SW 1271 (cell line): ENCODE measurements at places on chromosomes 16 and 17.

DNA sequence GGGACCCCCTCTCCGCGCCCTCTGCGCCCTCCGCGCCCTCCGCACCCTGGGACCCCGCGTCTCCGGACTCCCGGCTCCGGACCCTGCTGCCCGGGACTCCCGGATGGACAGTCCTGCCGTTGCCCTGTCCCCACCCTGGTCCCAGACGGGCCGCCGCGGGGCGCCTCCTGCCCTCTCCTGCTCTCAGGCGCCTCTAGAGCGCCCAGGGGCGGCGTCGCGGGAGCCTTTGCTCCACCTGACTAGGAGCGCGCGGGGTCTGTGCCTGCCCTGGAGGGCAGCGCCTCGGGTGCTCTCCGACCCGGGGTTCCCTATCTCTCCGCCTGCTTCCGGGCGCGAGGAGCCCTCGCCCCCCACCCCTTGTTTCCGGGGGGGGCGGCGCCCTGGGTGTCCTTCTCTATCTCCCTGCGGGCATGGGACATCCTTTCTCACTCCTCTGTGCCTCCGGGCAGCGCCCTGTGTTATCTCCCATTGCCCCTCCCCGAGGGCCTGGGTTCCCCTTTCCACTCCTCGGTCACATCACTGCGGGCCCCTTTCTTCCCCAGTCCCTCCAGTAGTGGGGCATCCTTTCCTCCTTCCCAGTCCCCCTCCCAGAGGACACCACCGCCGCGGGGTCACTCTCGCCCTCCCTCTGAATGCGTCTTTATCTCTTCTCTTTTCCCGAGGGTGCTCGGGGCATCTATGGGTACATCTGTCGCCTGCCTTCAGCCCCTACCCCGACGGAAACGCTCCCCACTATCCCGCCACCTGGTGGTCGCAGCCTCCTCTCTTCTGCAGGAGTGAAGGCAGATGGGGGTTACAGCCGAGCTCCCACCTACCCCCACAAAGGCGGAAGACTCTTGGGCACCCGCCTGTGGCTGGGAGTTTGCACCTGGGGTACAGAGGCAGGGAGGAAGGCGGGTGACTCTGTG, 875 bp downstream of the PRKCB start:
- DNase-seq: no peak

GRCh38 chr17:45640141-45640850, 143.8 kb upstream of the CRHR1 start:
- DNase-seq: no peak

GRCh38 chr16:9647981-9648701, 534.1 kb downstream of the GRIN2A start:
- DNase-seq: peak; percentile 11

- no peak for DNase-seq
These were observed 43.0 kb upstream of the ZNF750 start for GRCh38 chr17:82882715-82883418.

DNA sequence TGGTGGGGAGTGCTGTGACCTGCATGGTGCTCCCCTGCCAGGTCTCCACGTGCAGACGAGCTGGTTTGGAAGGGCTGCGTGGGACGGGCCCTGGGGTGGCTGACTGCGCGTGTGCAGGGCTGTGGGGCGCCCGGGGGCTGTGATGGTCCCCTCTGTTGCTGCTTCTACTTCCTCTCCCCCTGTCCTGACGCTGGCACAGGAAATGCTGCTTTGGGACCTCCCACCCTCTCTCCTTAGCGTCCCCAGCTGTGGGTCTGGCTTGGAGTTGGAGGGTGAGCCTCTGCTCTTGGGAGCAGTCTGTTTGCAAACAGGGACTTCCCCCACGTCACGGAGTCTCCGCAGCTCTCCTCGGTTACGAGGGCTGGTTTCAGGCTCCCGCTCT, 35.2 kb downstream of the TSC2 start:
- no peak for DNase-seq

DNA sequence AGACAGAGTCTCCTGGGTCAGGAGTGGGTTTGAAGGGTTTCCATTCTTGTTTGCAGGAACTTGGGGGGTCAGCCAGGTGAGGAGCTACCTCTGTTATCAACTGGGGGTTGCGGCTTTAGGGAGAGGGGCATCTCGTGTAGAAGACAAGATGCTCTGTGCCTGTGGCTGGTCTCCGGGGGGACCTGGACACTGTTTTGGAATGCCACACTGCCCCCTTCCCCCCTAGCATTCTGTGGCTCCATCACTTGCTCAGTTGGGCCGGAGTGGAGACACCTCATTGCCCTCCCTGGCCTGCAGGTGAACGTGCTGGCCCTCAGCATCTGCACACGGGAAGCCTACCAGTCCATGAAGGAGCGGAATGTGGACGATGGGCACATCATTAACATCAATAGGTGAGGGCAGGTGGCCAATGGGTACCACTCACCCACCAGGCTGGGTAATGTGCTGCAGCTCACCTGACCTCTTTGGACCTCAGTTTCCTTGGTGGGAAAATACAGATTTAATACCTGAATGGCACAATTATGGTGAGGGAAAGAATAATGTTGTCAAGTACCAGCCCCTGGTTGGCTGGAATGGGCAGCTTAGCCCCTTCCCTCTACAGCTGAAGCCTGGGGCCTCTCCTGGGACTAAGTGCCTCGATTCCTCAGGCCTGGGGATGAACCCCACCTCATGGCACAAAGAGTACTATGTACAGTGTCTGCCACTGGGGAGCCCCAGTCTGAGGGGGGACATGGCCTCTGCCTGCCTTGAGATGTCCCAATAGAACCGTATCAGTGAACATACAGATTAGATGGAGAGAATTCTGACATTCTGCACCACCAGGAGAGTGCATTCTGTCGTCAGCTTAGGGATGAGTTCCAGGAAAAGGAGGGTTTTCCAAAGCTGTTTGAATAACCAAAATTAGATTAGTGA, 3.3 kb upstream of the MRM1 start:
- DNase-seq: no peak

DNA sequence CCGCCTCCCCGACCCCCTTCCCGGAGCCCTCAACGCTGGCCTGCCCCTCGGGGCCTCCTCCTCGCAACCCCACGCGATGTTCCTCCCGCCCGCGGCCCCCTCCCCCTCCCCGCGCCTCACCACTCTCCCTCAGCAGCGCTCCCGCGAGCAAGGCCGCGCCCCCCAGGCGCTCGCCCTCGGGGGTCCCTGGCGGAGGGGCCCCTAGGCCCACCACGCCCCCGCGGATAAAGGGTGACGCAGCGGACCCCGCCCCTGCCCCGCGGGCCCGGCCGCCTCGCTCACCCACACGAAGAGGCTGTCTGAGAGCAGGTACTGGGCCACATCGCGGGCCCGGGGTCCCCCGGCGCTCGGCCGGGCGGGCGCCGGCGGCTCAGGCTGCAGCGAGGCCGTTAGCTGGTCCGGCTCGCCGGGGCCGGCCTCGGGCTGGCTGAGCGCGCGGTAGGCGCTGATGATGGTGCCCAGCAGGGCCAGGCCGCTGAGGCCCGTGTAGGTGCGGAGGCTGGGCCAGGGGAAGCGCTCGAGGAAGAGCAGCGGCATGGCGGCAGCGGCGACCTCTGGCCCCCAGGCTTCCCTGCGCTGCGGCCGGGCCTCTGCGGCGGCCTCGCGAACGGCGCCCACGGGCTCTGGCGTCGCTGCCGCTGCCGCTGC, 430 bp downstream of the AMFR start:
- peak; percentile 30 for DNase-seq

- no peak for DNase-seq
These were observed 17.1 kb downstream of the C16orf82 start for GRCh38 chr16:27083861-27084261.

DNA sequence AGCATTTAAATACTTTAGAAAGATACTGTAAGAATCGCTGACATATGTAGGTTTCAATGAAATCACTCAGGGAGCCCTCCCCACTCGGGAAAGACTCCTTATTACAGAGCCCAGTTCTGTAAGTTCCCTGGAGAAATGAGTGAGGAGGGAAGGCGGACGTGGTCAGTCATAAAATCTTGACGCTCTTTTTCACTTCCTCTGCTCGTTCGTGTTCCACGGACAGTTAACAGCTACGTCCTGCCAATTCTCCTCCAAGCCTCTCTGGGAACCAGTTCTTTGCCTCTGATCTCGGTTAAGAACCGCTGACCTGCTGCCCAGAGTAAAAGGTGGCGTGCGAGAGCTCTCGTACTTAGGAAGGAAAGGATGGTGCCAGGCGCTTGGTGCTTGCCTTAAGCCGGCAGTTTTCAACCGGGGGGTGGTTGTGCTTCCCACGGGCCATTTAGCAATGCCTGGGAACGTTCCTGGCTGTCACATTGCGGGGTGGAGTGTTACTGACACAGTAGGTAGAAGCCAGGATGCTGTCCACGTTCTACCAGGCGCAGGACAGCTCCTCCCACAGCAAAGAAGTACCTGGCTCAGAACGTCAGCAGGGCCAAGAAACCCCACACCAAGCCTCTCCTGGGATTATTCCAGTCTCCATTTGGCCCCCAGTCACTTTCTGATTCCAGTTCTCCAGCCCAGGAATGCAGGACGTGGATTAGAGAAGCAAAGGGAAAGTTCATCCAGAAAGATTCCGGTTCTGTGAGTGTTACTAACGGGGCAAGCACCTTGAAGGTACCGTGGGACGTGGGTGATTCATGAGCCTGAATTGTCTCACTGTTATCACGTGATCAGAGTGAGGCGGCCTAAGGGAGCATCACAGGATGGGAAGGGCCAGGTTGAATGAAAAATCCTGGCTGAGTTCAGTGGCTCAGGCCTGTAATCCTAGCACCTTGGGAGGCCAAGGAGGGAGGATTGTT, 87.7 kb downstream of the MRM3 start:
- DNase-seq: no peak

DNA sequence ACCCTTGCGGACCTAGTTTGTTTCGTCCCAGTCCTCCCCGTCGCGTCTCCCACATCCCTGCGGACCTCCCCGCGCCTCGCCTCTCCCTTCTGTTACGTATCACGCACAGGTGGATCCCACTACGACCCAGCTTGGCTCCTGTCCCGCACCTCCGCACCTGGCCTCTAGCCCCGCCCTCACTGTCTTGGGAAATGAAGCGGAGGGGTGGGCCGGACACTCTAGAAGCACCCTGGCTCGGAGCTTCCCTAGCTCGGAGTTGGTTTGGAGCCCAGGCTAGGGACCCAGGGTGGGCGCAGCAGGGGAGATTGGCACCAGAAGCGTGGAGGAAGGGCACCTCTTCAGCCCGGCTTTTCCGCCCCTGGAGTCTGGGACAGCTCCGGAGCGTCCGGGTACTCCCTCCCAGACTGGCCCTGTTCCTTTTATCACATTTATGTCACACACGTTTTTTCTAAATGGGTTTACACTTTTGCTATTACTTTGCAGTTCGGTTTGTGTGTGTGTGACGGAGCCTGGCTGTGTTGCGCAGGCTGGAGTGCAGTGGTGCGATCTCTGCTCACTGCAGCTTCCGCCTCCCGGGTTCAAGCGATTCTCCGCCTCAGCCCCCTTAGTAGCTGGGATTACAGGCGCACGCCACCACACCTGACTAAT, 1.4 kb upstream of the CEMP1 start:
- no peak for DNase-seq

DNA sequence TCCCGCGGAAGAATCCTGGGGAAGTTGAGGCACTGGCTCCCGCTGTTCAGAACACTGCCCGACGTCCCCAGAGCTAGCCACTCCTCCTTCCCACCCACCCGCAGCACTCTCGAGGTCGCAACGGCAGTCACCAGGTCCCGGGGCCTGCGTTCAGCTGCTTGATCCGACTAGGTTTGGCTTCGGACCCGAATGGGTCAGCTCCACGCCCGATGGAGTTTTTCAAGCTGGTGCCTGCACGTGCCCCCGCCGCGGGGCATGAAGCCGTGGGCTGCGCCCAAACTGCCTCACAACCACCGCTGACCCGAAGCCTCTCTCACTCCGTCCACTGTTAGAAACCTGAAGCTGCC, 12.4 kb upstream of the ODF4 start:
- no peak for DNase-seq

- no peak for DNase-seq
These were observed 13.9 kb downstream of the CD300A start for GRCh38 chr17:74480290-74480689.

- DNase-seq: no peak
These were observed 4.3 kb downstream of the SLC16A3 start for GRCh38 chr17:82232876-82233785.

DNA sequence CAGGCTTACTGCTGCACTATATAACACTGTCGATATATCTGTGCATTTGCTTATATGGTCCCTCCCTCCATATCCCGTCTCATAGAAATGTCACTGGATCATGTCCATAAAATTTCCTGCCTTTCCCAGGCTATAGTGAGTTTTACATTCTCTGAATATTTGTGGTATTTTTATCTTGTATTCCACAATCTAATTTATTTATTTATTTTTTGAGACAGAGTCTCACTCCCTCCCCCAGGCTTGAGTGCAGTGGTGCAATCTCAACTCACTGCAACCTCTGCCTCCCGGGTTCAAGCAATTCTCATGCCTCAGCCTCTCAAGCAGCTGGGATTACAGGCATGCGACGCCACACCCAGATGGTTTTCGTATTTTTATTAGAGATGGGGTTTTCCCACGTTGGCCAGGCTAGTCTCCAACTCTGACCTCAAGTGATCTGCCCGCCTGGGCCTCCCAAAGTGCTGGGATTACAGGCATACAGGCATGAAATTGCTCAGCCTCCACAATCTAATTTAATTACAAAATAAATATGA, 12.9 kb downstream of the TRIM37 start:
- peak; percentile 85 for DNase-seq
